ENCODE measurements at places on chromosomes 2 and 18.

GRCh38 chr2:20666005-20666303, 990 bp upstream of the GDF7 start:
- no peak for DNase-seq

- peak; percentile 39 for DNase-seq
These were observed 88.7 kb upstream of the TXNDC2 start for GRCh38 chr18:9796935-9797549.

DNA sequence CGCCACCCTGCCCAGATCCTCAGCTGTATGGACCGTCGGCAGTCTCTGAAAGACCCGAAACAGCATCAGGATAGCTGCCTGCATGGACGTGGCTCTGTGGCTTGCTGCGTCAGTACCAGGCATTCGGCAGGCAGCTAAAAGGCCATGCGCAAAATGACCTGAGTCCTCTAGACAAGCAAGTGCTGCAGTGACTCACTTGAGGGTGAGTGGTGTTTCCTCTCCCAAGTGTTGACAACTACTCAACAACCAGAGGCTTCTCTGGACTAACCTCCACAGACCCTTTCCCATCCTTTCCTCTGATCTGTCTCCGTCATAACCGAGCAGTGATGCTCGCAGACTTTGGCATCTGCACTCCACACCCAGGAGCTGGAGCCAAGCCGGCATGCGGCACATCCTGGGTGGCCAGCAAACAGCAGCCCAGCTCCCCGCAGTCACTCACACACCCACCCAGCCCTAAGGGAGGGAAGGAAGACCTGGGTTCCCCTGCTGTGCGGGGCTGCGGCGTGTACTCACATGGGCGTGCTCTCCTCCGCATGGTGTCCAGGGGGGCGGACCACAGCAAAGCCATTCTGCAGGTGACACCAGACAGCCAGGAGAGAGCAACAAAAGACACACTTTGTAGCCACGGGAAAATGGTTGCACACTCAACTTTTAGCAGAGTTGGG, 239.3 kb downstream of the TWIST2 start:
- no peak for DNase-seq

DNA sequence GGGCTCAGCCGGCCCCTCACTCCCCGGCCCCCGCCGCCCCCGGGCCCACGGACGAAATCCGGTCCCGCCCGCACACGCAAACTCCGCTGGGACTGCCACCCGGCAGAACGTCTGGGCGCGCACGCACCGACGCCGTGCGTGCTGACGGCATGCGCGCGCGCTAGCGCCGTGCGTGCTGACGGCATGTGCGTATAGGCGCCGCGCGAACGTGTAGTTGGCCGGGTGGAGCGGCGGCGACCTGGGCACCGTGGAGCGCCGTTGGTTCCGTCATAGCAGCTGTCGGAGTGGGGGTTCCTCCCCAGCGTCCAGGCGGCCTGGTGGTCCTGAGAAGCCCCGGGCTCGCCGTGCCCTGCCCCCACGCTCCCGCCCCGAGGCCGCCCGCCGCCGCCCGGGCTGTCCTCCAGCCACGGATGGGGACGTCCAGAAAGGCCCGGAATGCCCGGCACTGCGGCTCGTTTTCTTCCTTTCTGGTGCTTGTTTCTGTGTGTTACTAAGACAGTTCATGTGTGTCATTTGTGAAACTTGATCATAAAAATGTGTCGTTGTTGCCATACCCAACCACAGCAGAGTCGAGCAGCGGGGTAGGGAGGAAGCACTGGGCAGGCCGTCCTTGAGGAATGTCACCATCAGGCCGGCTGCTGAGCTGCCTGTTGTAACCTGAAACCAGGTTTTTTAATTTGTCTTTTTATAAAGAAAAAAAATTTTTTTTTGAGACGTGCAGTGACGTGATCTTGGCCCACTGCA, at the start of gene TXNL4A:
TSS of gene TXNL4A (minus strand) at position 113 of the 744 bp plus-strand sequence. CDS start 171 bp downstream, outside the sequence.
- DNase-seq, result peak; percentile 82

GRCh38 chr2:129801575-129801974, 177.9 kb upstream of the RAB6C start:
- DNase-seq, result no peak

DNA sequence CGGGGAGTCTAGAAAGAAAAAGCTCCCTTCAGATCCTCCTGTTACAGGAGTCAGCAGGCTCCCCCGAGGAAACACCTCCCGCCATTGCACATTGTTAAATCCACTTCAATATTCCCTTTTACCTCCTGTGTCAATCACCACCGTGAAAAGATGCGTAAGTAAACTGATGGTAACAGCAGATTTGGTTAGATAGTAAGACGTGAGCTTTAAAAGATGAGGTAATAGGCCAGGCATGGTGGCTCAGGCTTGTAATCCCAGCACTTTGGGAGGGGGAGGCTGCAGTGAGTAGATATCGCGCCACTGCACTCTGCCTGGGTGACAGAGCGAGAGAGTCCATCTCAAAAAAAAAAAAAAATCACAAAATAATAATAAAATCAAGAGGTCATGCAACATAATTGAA, 15.2 kb upstream of the NCL start:
- DNase-seq, result no peak

GRCh38 chr18:8689517-8689916, 15.8 kb upstream of the MTCL1 start:
- no peak for DNase-seq

DNA sequence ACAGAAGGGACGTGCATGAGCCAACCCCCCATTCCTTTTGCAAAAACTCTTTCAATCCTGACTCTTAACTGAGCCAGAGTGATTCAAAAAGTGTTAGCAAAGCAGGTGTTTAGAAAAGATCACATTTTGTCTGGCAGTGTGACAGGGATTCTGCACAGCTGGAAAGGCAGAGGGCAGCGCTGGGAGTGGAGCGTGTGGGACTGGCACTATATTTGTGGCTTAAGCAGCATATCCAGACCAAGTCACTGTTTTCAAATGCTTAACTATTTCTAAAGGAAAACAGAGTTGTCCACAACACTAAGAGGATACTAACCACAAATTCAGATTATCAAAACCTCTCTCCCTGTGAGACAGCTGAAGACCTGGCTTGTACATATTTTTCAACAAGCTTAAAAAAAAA, 19.0 kb downstream of the CABYR start:
- DNase-seq, result no peak

DNA sequence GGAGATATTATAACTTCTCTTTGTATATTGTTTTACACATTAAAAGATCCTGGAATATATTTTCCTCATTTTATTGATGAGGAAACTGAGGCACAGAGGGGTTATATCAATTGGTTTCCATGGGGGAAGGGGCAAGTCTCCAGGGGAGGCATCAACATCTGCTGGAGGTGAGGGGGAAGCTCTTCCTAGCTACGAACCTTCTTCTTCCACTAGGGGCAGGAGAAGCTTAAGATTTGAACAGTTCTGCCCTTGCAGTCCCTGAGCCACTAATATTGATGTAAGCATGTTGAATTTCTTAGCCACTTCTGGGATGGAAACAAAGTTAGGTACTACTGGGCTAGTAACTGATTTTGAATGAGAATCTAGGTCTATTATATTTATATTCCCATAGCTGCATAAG, 140.1 kb upstream of the AQP4 start:
- no peak for DNase-seq

GRCh38 chr18:71743634-71744033, 800.5 kb downstream of the CBLN2 start:
- DNase-seq, result no peak

- DNase-seq, result peak; percentile 71
These were observed 1.5 kb downstream of the CREB1 start for GRCh38 chr2:207531032-207531952.

- DNase-seq, result no peak
These were observed 116.1 kb upstream of the RAB6C start for GRCh38 chr2:129863350-129863749.

GRCh38 chr2:212958133-212958532, 193.3 kb downstream of the IKZF2 start:
- DNase-seq, result no peak

Measured in NCI-H2227 treated with DMSO at 0.1 percent for 48 hours (cell line).